ENCODE measurements at places on chromosomes 13 and 19.

GRCh38 chr13:48819899-48820298 lies 155.8 kb upstream of the FNDC3A start:
- no peak for DNase-seq

- DNase-seq: no peak
Observed at GRCh38 chr19:47435196-47435595, 15.9 kb upstream of the MEIS3 start.

- DNase-seq: no peak
Observed at GRCh38 chr19:17242431-17243208, 3.1 kb downstream of the NR2F6 start.

DNA sequence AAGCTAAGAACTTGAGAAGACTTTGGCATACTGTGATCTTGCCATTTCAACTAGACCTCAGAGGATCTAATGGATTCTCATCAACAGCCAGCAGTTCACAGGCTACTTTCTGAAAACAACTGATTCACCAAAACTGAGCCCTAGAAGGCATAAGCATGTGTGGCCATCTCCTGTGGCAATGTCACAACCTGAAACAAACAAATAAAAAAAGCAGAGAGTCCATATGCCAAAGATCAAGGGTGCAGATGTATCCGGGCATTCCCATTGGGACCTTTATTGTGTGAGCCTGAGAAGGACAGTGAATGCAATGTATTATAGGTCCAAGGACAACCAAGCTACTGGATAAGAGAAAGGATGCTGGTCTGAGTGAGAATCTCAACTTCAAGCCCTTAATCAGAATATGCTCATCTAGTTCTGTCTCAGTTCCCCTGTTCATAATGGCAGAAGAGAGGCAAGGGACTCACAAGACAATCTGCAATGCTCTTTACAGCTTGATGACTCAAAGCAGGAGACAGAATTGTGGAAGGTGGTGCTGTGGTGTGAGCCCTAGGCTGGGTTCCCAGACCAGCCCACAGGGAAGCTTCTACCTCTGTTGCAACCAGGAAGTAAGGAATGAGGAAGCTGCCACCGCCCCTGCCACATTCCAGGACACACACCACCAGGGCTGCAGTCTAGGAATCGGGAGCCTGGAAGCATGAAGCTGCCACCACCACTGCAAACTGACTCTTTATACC lies 133.7 kb downstream of the RAP2A start:
- no peak for DNase-seq

DNA sequence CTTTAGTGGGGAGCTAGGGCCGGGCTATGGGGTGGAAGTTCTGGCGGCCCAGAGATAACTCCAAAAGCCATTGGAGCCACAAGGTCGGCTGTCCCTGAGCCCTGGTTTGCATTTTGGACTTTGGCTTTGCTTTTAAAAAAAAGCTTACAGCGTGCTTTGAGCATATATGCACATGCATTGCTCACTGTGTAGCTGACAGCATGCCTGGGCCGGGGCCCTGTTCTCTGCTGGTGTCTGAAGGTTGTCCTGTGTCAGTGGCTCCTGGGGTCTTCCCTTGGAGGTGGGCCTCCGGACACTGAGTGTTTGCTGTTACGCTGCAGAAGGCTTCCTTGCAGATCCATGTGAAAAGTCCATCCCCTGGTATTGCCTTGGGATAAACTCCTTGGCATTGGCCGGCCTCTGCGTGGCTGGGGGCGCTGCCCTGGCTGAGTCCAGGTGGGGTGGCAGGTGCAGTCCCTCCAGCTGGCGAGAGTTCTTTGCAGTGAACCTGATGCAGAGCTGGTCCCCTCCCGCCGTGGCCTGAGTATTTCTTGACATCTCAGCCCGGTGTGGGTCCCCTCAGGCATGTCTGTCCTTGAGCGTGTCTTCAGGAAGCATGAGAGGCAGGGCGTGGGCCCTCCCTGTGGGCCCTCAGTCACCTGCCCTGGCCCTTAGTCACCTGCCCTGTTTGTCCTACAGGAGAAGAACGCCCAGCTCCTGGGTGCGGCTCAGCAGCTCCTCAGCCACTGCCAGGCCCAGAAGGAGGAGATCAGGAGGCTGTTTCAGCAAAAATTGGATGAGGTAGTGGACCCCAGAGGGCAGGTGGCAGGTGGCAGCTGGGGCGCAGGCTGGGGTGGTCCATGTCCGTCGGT lies 23.0 kb downstream of the PLEKHJ1 start:
- DNase-seq: no peak

DNA sequence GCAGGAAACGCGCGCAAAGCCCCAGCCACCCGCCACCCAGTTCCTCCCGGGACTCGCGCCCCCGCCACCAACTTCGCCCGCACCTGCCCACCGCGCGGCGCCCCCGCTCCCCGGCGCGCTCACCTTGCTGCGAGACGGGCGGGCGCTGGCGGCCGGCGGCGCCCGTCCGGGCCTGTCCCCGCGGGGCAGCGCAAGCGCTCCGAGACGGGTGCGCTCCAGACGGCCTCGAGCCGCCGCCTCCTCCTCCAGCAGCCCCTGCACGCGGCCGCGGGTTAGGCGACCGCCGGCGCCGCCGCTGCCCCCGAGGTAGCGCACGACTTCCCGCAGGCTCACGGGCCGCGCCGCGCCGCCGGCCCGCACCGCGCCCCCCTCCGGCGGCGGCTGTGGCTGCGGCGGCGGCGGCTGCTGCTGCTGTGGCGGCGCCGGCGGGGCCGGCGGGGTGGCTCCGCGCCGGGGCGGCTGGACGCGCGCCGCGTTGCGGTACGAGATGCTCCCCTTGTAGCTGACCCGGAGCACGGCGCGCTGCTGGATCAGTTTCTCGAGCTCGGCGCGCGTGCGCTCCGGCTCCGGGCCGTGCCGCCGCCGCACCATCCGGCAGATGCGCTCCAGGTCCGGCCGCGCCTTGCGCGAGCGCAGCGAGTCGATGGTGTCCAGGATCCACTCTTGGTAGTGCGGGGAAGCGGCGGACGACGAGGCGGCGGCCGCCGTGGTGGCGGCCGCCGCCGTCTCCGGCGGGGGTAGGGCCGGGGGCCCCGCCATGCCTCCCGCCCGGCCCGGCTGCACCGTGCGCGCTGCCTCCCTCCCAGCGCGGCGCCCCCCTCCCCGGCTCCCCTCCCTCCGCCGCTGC lies 666 bp downstream of the SAMD1 start:
- DNase-seq: no peak

GRCh38 chr19:39692166-39692565 lies 12.1 kb upstream of the LGALS14 start:
- no peak for DNase-seq

DNA sequence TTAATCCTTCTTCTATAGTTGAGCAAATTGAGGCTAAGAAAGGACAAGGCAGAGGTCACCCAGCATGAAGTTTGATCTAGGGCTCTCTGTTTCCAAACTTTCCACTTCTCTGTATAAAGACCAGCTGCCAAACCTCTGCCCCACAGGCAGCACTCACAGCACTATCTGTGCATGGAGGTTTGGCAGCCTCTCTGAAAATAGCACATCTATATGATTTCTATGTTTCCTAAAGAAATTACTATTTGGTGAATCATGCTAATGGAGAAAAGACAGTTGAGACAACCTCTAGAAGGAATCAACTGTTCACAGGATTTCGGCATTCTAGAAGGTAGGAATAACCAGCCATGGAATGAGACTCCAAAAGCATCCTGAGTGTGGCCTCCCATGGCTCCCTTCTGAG lies 554.5 kb downstream of the IRS2 start:
- DNase-seq: no peak

GRCh38 chr19:12859546-12859945 lies 21.2 kb downstream of the MAST1 start:
- no peak for DNase-seq

- no peak for DNase-seq
Observed at GRCh38 chr19:10923260-10924112, 5.0 kb downstream of the YIPF2 start.

DNA sequence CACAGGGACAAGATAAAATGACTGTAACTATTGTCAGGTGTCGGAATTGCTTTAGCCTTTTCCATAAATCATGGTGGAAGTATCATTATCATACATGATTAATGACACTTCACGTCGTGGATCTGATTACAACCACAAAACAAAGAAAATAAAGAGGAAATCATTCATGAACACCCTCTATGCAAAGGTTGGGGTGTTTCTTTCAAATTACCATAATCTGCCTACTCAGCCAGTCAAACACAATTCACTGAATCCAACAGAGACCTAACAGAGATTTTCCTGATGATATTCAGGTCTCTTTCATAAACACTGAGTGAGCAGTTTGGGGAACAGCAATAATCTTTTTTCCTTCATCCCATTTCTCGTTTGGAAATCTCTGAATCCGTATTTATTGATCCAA lies 625.6 kb downstream of the DCT start:
- DNase-seq: no peak

GRCh38 chr19:45526143-45526542 lies 18.9 kb downstream of the VASP start:
- DNase-seq: no peak

DNA sequence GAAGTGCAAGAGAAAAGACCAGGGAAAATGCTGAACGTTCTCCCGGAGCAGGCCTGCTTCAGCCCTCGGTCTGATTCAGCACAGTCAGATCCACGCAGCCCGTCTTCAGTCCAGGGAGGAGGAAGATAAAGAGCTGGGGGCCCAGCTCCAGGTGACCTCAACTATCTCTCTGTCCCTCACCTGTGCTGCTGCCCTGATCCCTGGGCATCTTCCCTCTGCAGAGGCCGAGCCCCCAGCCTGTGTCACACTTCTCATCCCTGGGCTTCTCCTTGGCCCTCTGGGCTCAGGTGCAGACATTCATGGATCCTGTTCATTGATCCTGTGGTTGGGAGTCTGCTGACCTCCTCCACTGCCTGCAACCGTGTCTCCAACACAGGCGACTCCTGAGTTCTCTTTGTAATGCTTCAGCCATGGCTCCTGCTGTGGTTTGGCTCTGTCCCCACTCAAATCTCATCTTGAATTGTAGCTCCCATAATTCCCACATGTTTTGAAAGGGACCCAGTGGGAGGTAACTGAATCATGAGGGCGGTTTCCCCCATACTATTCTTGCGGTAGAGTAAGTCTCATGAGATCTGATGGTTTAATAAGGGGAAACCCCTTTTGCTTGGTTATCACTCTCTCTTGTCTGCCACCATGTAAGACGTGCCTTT lies 27.9 kb downstream of the COL4A2 start:
- DNase-seq: no peak

- no peak for DNase-seq
Observed at GRCh38 chr13:25468325-25469168, 96.8 kb downstream of the ATP8A2 start.

GRCh38 chr13:29706923-29707322 lies 111.4 kb upstream of the SLC7A1 start:
- no peak for DNase-seq

DNA sequence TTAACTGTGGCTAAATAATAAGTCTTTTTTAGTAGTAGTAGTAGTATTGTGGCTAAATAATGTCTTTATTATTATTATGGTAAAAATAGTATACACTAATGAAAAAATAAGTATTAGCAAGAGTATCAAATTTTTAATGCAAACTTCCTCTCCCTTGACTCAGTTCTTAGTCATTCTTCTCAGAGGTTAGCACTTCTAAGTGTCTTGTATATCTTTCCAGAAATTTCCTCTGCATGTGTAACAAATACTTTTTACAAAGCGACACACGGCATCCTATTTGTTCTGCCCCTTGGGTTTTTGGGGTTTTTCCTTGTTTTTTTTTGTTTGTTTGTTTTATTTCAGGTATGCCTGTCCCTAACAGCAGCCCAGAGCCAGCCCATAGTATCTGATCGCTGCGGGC lies 20.9 kb downstream of the SIN3B start:
- no peak for DNase-seq

DNA sequence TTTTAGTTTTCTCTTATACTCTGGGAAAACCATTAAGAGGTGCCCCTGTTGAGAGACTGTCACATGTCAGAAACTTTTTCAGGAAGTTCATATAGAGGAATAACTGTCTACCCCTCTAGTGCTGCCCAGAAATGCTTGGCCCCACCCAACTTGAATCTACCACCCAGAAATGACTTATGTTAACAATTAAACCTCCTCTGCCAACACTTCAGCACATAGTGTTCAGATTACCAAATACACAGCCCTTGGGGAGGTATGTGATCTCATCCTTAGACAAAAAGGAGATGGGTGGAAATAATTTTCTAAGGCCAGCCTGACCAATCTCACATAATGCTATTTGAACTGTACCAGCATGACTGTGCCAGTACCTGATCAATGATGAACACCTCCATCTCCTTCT lies 35.6 kb downstream of the CCDC169 start:
- DNase-seq: no peak

DNA sequence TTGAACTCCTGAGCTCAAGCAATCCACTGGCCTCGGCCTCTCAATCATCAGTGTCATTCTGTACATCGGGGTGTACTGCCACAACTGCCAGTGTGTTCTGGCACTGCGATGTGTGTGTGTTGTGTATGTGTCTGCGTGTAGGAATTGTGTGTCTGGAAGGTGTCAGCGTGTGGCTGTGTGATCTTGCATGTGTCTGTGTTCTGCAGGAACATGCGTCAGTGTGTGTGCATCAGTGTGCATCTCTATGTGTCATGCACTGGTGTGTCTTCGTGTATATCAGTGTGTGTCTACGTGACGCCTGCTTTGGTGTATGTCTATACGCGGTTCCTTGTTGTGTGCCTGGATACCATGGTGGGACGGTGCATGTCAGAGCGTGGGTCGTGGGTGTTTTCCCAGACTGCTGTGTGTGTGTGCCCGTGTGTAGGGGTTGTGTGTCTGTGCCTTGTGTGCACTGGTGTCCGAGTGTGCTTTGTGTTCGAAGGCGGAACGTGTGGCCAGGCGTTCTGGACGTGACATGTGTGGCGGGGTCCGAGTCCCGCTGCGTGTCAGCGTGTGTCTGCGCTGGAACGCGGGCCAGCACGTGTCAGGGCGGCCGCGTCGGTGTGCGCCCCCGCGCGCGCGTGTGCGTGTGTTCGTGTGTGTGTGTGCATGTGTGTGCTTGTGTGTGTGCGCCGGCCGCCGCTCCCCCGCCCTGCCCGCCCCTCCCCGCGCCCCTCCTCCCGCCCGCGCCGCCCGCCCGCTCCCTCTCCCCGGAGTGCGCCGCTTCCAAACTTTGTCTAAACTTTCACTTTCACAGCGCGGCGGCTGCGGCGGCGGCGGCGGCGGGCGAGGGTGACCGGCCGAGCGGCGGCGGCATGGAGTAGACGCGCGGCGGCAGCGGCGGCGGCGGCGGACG lies at the start of gene NFIX:
NFIX (plus strand) TSS at position 775 of the 895 bp plus-strand sequence. CDS start 363 bp downstream, outside the sequence.
- DNase-seq: peak; percentile 47

DNA sequence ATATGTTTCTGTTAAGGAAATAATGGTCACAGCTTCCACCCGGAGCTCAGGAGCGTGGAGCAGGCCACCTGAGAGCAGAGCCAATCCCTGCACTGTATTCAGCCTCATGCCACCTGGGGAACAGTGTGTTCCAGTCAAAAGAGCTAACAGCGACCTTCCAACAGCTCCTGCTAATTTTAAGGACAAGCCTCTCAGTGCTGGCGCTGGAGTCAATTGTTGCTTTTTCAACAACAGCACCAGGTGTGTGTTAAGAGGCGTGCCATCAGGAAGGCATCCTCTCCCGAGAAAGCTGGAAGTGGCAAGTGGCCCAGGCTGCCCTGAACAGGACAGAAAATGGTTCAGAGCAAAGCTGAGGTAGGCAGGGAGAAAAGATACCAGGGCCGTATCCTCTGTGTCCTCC lies 102.0 kb downstream of the CACNA1A start:
- no peak for DNase-seq
